ENCODE measurements at places on chromosomes 5 and 9. TPM values are rescaled to one million over a fixed set of nuclear protein-coding genes. Genes with fewer than 3 reads are reported as not detected.

The ARL15 gene
- total RNA-seq, result 7.4 TPM

The PHAX gene
- total RNA-seq, result 51.7 TPM

The FBLL1 gene
- not detected for total RNA-seq

The CAVIN4 gene
- total RNA-seq, result 0.19 TPM

The FBP1 gene
- not detected for total RNA-seq

The CDC20B gene
- not detected for total RNA-seq

The ARID3C gene
- total RNA-seq, result 0.14 TPM

The CDX1 gene
- not detected for total RNA-seq

The MTREX gene
- total RNA-seq, result 128 TPM

The ARSI gene
- not detected for total RNA-seq

The PDLIM7 gene
- total RNA-seq, result 65.3 TPM

The MAMDC2 gene
- not detected for total RNA-seq

The TMEM174 gene
- total RNA-seq, result not detected

The SLC22A4 gene
- 1.1 TPM for total RNA-seq

The PCDHA1 gene
- not detected for total RNA-seq

The PTGDS gene
- total RNA-seq, result not detected

The JAK2 gene
- 29.3 TPM for total RNA-seq

The TLE1 gene
- not detected for total RNA-seq

The AK8 gene
- total RNA-seq, result not detected

The HARS2 gene
- total RNA-seq, result 29.6 TPM

The NTRK2 gene
- total RNA-seq, result 2.3 TPM

The TMEM171 gene
- not detected for total RNA-seq

The C9orf50 gene
- total RNA-seq, result not detected

The NR4A3 gene
- total RNA-seq, result 51.1 TPM

The GDF9 gene
- 0.30 TPM for total RNA-seq

The LURAP1L gene
- total RNA-seq, result not detected

The ADRA1B gene
- not detected for total RNA-seq

The LSM11 gene
- total RNA-seq, result 9.2 TPM

The EIF4EBP3 gene
- total RNA-seq, result 13.8 TPM

The GKAP1 gene
- 2.3 TPM for total RNA-seq

The SPINK1 gene
- total RNA-seq, result not detected

The PCDHA13 gene
- not detected for total RNA-seq

The ASS1 gene
- total RNA-seq, result 3.2 TPM

The NUTM2G gene
- not detected for total RNA-seq

The BHMT2 gene
- total RNA-seq, result not detected

The CBY3 gene
- 0.63 TPM for total RNA-seq

The SH3TC2 gene
- not detected for total RNA-seq

The PLAC8L1 gene
- total RNA-seq, result 0.57 TPM

The GCNT1 gene
- 7.0 TPM for total RNA-seq

The TSSK1B gene
- total RNA-seq, result not detected

The ELAVL2 gene
- not detected for total RNA-seq

The SEMA4D gene
- total RNA-seq, result 368 TPM

The FCN2 gene
- total RNA-seq, result not detected
